ENCODE measurements at places on chromosomes 1 and 21. TPM values are rescaled to one million over a fixed set of nuclear protein-coding genes. Genes with fewer than 3 reads are reported as not detected.
A peak's percentile ranks its signal among the peaks of the same experiment; 100 is the strongest.

DNA sequence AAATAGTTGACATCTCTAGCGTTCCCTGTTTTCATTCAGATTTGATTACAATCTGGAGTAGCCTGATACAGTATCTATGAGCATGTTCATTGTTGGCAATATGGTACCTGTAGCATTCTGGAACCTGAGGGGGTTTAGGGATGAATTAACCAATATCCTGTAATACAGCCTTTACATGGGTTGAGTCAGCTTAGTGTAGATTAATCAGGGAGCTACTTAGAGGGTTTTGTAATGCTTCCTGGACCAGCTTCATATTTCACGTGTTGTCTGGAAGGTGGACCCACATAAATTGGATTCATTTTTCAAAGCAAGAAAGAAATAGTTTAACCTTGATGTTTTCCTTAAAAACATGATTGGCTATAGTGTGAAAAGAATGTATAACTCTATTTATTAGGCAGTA is 3.6 kb downstream of the OTUD3 start:
- no peak for DNase-seq

GRCh38 chr1:202562444-202563060 is 147.7 kb downstream of the SYT2 start:
- no peak for DNase-seq

GRCh38 chr1:45929257-45929687 is 125.9 kb downstream of the MAST2 start:
- DNase-seq = no peak

DNA sequence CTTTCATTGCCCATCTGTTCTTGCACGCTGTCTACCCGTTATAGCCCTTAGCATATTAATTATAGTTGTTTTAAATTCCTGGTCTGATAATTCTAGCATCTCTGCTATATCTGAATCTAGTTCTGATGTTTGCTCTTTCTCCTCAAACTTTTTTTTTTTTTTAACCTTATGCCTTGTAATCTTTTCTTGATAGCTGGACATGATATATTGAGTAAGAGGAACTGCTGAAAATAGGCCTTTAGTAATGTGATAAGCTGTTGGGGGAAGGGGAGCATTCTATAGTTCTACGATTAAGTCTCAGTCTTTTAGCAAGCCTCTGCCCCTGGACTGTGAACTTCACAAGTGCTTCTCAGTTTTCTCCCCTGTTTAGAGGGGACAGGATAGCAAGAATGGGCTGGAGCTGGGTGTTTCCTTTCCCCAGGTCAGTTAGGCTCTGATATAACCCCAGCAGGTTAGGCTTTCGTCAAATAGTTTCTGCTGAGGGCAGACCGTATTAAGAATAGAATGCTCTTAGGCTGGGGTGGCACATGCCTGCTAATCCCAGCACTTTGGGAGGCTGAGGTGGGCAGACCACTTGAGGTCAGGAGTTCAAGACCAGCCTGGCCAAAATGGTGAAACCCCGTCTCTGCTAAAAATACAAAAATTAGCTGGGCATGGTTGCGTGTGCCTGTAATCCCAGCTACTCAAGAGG is 62.2 kb downstream of the ZFYVE9 start:
- DNase-seq = no peak

DNA sequence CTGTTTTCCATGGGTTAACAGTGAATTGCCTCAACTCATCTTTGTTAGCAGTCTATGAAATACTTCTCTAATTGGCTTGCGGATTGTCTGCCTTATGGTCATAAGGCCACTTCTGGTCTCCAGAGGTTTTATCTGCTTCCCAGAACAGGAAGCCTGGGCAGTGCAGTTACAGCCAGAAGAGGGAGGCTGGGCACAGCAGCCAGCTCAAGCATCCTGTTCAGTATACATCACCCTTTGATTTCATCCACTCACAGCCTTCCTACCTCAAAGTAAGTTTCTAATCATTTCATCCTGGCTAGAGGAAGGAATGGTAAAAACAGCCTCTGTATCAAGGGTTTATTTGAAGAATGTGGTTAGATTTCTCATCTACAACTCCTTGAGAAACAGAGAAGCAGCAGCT is 311.5 kb upstream of the DEPDC1 start:
- DNase-seq = no peak

- no peak for DNase-seq
These were observed 15.1 kb downstream of the VCAM1 start for GRCh38 chr1:100734676-100735075.

DNA sequence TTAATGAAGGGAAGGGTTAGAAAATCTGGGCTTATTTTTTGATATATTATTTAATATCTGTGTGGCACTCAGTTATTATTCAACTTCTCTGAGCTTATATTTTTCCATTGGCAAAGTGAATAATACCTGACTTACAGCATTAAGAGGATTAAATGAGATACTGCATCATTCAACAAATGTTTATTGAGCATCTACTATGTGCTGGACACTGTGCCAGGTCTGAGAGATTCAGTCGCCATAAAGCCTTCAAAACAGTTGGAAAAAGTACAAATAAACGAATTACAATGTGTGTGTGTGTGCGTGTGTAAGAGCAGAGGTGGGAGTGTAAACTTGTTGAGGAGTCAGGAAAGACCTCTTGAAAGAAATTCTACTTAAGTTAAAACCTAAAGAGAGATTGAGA is 87.9 kb upstream of the CD53 start:
- no peak for DNase-seq

DNA sequence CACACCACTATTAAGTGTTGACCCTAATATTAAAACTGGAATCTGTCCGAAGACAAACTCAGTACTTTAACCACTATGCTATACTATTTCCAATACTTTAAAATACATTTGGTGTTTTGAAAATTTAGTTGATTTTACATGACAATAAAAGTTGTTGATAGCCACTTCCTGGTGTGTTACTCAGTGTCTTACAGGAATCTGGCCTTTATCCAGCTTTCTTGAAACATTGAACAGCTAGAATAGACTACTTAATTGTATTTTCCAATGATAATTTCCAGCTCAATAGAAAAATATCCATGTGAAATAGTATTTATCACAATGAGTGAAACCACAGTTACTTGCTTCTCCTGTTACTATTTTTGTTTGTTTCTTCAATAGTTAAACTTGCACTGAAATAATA is 369.6 kb upstream of the ADGRL4 start:
- no peak for DNase-seq

GRCh38 chr1:231415018-231415583 is 7.0 kb downstream of the EGLN1 start:
- no peak for DNase-seq

- DNase-seq = no peak
These were observed 5.1 kb downstream of the PRXL2B start for GRCh38 chr1:2591581-2592261.

GRCh38 chr1:197919346-197920066 is 2.3 kb downstream of the LHX9 start:
- peak; percentile 20 for DNase-seq

GRCh38 chr1:155929057-155929456 is 5.2 kb downstream of the KHDC4 start:
- DNase-seq = no peak

- DNase-seq = no peak
These were observed 584 bp upstream of the FGR start for GRCh38 chr1:27635396-27636142.

DNA sequence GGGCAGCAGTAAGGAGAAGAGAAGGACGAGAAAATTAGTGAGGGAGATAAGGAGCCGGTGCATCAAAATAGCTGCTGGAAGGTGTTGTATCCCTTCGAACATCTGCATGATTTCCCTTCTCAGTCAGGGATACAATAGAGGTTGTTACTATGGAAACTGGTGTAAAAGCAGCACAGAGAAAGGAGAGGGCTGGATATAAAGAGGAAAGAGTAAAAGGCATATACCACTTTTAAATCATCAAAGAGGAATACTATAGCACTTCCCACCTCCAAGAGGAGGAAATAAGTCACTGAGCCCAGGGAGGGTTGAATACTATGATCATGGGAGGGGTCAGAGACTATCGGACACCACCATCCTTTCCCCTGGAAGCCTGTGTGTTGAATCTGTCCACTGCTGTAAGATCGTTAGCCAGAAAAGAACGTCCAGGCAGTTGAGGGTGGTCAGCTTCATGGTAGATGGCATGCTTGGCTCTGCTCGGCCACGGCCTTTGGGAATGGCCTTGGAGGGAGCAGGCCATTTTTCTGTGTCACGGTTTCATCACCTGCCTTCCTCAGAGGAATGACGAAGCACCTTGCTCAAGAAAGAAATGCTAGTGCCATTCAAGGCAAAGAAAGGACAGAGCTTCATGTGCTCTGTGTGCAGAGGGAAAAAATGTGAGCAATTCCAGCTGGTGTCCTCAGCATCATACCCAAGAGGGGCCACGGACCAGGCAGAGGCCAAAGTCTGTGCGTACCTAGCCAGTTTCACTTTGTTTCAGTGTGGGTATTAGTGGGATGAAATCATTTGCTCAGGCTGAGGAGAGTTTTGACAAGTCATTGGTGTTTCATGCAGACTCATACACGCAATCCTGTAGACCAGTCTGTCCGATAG is 64.2 kb downstream of the IRF2BP2 start:
- DNase-seq = no peak

DNA sequence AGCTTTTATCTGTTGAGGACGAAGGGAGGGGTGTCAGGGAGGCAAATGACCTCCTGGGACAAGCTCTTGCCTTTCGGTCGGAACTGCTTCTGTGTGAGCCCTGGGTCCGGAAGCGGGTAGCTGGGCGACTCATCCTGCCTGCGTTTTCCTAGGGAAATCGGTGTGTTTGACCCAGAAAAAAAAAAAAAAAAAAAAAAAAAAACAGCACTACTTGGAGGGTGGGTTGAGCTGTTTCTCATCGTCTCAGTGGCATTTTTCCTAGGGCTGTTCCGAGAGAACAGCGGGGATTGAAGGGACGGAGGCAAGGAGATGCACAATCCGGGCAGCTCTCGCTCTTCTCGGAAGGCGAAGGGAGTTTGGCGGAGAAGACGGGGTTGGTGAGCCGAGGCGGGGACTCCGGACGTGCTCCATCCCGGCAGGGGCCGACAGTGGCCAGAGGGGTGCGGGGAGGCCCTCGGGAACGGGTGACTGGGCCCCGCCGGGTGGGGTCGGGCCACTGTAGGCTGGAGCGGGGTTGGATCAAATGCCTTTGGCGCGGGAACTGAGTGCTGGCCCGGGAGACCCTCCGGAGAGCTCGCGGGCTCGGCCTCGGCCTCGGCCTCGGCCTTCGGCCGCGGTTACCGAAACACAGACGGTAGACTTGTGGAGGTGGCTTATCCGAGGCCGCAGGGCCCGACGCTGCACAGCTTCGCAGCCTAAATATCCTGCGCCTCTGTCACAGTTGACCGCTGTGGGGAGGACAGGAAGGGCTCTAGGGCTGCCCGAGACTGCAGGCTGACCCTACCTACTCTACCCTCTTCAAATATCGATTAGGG is 2.4 kb upstream of the BARHL2 start:
- DNase-seq = no peak

GRCh38 chr1:89989099-89989498 is 5.8 kb upstream of the ZNF326 start:
- no peak for DNase-seq

GRCh38 chr1:9451081-9451480 is 88.2 kb upstream of the SLC25A33 start:
- DNase-seq = no peak

GRCh38 chr1:119341372-119341947 is 27.1 kb upstream of the HAO2 start:
- DNase-seq = no peak

- no peak for DNase-seq
These were observed 6.3 kb downstream of the CELF3 start for GRCh38 chr1:151710187-151710840.

GRCh38 chr1:151594143-151594625 is 17.7 kb upstream of the SNX27 start:
- peak; percentile 68 for DNase-seq

DNA sequence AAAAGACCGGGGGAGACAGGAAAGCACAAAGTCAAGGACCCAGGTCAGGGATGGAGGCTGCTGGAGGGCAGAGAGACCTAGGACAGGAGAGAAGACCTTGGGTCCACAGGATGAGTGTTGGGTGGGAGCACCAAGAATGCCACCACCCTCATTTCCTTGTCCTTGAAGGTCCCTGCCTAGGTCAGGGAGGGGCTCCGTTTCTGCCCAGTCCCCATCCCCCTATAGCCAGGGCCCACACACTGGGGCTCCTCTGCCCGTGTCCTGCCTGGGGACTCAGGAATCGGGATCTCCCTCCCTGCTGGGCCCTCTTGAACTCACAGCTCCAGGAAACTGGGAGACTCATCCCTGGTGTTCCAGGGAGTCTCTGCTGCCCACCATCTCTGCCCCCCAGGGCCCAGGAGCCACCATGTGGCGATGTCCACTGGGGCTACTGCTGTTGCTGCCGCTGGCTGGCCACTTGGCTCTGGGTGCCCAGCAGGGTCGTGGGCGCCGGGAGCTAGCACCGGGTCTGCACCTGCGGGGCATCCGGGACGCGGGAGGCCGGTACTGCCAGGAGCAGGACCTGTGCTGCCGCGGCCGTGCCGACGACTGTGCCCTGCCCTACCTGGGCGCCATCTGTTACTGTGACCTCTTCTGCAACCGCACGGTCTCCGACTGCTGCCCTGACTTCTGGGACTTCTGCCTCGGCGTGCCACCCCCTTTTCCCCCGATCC is 584 bp downstream of the TINAGL1 start:
- no peak for DNase-seq

- no peak for DNase-seq
These were observed 188.3 kb upstream of the PALMD start for GRCh38 chr1:99457381-99458165.

GRCh38 chr1:6827630-6828165 is 42.4 kb downstream of the CAMTA1 start:
- no peak for DNase-seq

GRCh38 chr1:67632811-67633655 is 52.0 kb upstream of the GADD45A start:
- no peak for DNase-seq

Gene XCL2
- polyA plus RNA-seq = 719 TPM

Gene DNAJC16
- polyA plus RNA-seq = 3.7 TPM

Gene OR6N1
- not detected for polyA plus RNA-seq

Gene HOOK1
- 5.1 TPM for polyA plus RNA-seq

Gene CELA3A
- polyA plus RNA-seq = not detected

Gene IRF6
- polyA plus RNA-seq = 5.2 TPM
